ENCODE measurements at places on chromosomes 6 and 20. TPM values are rescaled to one million over a fixed set of nuclear protein-coding genes. Genes with fewer than 3 reads are reported as not detected.

The CD109 gene
- 39.2 TPM for total RNA-seq

The C20orf144 gene
- total RNA-seq, result 0.18 TPM

The FILIP1 gene
- 5.5 TPM for total RNA-seq

The CLIC5 gene
- not detected for total RNA-seq

The SCRT2 gene
- total RNA-seq, result not detected

The GJE1 gene
- total RNA-seq, result not detected

The TUBE1 gene
- 38.2 TPM for total RNA-seq
